ENCODE measurements at places on chromosomes 1 and 21.

GRCh38 chr1:230108580-230108979, 41.5 kb downstream of the GALNT2 start:
- no peak for DNase-seq

GRCh38 chr1:227935826-227936225, 11.9 kb downstream of the WNT9A start:
- no peak for DNase-seq

GRCh38 chr1:105652109-105652508, 1404.4 kb upstream of the PRMT6 start:
- no peak for DNase-seq

DNA sequence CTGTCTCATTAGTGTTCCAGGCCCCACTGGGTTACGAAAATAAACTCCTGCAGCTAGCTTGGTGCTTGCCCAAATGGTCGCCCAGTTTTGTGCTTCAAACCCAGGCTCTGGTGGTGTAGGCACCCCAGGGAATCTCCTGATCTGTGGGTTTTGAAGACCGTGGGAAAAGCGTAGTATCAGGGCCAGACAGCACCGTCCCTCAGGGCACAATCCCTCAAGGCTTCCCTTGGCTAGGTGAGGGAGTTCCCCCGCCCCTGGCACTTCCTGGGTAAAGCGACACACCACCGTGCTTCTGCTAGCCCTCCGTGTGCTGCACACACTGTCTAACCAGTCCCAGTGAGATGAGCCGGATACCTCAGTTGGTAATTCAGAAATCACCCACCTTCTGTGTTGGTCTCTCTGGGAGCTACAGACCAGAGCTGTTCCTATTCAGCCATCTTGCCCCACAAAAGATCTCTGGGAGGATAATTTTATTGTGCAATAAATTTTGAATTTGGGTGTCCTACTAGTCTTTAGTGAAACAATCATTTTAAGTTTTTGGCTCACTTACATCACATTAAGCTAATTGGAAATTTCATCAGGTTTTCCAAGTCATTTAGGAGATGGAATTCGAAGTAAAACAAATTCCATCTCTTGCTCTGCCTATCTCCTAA, 9.4 kb upstream of the SLC25A24 start:
- DNase-seq: no peak

- no peak for DNase-seq
Measured at GRCh38 chr1:26856604-26857469, 6.1 kb upstream of the SFN start.

DNA sequence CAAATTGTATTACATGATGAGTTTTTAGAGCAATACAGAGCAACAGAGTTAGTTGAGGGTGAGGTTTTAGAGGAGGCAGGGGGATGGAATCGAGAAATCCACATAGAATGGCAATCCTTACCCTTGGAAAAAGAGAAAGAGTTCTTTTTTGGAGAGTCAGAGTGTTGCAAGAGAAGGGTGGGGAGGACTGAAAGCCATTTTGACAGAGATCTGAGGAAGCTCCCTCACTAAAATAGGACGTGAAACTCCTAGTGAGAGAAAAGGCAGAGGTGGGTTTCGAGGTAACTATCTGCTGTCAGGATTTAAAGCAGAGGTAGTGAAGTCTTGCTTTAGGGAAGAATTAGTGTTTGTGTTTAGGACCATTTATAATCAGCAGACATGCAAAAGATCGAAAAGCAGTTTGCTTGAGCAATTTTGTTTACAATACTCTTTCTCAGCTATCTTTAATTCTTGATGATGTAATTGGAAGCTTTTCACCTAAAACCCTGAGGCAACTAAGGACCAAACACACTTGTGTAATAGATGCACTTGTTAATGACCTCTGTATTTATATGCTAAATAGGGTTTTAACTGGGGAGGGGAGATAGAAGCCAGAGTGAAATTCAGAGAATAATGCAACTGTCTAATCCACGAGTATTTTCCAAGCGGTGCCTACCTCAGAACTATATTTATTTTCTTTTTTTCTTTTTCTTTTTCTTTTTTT, 20.0 kb downstream of the ADAMTS5 start:
- DNase-seq: no peak

GRCh38 chr21:46562964-46563607, 41.8 kb downstream of the S100B start:
- DNase-seq: no peak

DNA sequence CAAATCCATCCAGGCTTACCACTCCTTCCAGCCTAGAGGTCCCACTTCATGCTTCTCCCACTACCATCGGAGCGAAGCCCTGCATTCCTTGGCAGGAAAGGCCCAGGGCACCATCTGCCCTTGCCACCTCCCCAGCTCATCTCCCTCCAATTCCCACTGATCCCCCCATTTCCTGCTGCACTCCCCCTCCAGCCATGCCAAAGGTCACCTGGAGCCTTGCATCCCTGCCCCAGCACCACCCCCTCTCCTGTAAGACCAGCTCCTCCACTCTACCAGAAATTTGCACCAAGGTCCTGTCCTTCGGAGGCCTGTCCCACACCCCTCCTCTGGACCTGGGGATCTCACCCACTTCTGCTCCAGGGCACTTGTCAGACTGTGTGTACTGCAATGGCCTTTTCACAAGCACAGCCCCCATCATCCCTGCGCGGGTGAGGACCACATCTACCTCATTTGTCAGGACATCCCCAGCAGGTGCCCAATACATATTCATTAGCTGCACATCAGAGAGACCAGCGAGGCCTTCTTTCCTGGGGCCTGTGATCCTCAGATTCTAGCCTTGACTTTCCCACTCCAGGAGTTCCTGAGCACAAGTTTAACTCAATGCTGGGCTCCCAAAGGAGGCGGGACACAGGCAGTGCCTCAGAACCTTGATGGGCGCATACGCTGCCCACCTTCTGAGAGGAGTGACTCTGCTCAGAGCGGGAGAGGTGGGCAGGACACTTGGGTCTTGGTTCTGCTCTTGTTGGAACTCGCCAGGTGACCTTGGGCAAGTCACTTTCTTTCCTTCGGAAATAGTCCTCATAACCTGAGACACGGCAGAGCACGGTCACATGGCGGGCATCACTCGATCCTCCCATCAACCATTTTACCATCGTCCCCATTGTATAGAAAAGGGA, 49.9 kb upstream of the EDN2 start:
- no peak for DNase-seq

- DNase-seq: no peak
Measured at GRCh38 chr1:244012202-244012601, 38.9 kb upstream of the ZBTB18 start.

DNA sequence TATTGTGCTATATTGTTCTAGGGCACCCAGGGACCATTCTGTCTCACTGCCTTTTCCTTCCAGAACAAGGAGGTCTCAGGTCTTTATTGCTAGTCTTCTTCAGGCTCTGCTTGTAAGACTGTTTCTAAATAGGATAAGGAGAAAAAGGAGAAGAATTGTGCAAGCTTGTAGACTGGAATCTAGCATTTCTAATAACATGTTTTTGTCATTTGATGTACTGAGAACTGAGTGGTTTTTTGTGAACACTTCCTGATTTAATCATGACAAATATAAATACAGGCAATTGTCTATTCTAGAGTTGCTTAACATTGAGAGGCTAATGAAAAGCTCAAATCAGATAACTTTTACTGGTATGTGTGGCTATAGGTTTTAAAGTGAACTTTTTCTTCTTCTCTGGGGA, 77.6 kb downstream of the CLIC4 start:
- DNase-seq: no peak

DNA sequence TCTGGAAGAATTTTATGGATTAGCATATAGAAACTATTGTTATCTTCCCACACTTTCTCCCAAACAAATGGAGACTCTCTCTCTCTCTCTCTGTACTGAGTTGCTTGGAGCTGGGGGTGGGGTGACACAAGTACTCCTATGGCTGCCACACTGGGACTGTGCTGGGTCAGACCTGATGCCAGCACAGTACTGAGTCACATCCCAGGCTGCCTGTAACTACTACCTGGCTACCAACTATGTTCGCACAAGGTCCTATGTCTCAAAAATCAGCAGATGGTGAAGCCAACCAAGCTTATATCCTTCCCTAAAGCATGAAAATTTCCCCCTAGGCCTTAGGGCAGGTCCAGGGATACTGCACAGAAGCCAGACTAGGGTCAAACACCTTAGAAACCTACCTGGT, 66.6 kb downstream of the FAF1 start:
- DNase-seq: no peak

DNA sequence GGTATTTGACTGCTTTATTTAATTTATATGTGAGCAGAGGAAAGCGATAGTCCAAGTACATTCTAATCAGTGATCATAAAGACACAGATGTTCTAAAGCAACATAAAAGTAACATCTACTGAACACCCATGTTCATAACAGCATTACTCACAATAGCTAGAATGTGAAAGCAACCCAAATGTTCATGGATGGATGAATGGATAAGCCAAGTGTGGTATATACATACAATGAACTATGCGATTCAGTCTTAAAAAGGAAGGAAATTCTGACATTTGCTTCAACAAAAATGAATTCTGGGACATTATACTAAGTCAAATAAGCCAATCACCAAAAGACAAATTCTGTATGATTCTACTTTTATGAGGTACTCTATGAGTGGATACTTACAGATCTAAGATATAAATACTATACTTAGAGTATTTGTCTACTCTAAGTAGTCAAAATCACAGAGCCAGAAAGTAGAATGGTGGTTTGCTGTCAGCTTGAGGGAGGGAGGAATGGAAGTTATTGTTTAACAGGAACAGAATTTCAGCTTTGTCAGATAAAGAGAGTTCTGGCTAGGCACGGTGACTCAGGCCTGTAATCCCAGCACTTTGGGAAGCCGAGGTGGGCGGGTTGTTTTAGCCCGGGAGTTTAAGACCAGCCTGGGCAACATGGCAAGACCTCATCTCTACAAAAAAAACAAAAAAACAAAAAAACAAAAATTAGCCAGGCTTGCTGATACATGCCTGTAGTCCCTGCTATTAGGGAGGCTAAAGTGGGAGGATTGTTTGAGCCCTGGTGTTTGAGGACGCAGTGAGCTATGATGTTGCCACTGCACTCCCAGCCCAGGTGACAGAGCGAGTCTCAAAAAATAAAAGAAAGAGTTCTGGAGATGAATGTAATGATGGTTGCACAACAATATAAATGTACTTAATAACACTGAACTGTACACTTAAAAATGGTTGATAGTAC, 79.7 kb upstream of the ARHGAP29 start:
- no peak for DNase-seq

DNA sequence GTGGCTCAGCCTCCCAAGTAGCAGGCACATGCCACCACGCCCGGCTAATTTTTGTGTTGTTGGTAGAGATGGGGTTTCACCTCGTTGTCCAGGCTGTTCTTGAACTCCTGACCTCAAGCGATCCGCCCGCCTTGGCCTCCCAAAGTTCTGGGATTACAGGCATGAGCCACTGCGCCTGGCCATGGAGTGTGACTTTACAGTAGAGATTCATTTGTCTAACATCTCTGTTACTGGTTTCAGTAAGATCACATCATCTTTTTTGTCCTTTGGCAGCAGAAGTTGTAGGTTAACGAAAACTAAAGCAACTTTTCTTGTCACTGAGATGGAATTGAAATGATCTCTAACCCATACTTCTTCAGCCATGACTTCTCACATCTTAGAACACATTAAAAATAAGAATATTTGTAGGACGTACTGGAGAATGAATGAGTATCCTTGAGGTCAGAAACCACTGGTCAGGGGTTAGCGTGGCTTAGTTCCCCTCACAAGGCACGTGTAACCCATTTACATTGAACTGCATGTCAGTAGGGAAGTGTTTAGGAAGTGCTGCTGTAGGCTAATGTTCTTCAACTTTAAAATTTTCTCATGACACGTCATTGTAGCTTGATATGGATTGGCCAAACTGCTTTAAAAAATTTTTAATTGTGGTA, 75.9 kb downstream of the CAMTA1 start:
- peak; percentile 18 for DNase-seq

DNA sequence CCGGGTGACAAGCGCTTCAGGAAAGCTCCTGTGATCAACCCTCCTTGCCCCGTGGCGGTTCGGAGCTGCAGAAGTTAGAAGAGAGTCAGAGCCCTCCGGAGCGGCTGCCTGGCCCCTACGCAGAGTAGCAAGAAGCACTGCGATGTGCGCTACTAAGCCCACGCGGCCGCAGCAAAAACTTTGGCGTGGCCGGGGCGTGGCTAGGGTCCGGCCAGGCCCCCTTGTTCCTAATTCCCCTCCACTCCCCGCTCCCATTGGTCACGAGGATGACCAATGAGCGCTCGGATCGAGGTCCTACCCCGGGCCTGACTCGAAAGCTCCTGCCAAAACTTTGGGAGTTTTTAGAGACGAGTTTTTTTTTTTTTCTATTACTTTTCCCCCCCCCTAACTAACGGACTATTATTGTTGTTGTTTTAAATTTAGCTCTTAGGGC, at the start of gene HLX:
Gene HLX (plus strand): TSS at position 368 of the 433 bp plus-strand sequence. CDS start 415 bp downstream, outside the sequence.
- DNase-seq: peak; percentile 80

DNA sequence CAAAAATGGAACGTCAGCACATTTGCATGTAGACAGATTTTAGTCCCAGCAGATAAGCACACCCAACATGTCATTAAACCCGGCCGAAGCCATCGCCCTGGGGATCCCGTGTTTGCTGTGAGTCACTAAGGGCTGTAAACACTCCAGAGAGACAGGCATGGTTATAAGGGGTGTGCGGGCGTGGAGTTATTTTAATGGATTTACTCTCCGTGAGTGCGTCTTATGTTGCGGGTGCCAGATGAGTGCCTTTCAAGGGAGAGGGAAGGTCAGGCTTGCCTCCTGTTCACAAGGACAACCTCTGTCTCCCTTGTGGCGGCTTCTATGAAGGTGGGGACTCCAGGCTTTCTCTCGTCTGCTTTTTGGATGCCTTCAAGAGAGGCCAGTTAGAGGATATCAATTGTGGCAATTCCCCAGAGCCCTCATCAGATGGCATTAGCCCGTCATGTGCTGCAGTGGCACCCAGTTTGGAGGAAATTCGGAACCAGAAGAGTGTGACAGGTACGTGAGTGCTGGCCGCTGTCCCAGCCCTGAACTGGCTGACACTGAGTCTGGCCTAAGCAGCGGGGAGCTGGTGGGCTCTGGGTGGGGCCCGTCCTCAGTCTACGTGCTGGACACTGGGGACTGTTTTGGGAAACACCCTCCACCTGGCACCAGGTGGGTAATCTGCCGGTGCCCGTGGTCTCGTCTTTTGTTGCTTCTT, 223.8 kb upstream of the TMEM51 start:
- DNase-seq: no peak

All from GM10248 (cell line).